GM23248 (cell line): ENCODE measurements at places on chromosomes 5 and 9. TPM values are rescaled to one million over a fixed set of nuclear protein-coding genes. Genes with fewer than 3 reads are reported as not detected.

The SAXO1 gene
- total RNA-seq, result not detected in 2 replicates

The CDX1 gene
- total RNA-seq, result not detected in 2 replicates

The ABCA1 gene
- 15.9 and 20.7 TPM in 2 replicates for total RNA-seq

The IFNA2 gene
- not detected in 2 replicates for total RNA-seq

The SHOC1 gene
- total RNA-seq, result not detected in 2 replicates

The RANBP17 gene
- total RNA-seq, result 3.8 and 5.6 TPM in 2 replicates

The OR1J2 gene
- 0.22 TPM in 1 of 2 replicates, not detected in the other for total RNA-seq

The ZNF483 gene
- 0.25 and 0.32 TPM in 2 replicates for total RNA-seq

The SLC28A3 gene
- total RNA-seq, result 0.32 TPM in 1 of 2 replicates, not detected in the other

The SPATA6L gene
- total RNA-seq, result 0.65 and 1.0 TPM in 2 replicates

The SLC6A18 gene
- not detected in 2 replicates for total RNA-seq

The C1QTNF3 gene
- 0.11 and 0.38 TPM in 2 replicates for total RNA-seq

The LIFR gene
- total RNA-seq, result 6.9 and 16.4 TPM in 2 replicates

The IFNA14 gene
- total RNA-seq, result not detected in 2 replicates

The BARHL1 gene
- total RNA-seq, result not detected in 2 replicates

The PTGDS gene
- not detected in 2 replicates for total RNA-seq

The HSD17B3 gene
- not detected in 2 replicates for total RNA-seq

The NMUR2 gene
- total RNA-seq, result not detected in 2 replicates

The UCK1 gene
- 22.0 and 31.3 TPM in 2 replicates for total RNA-seq

The GNG10 gene
- 110 and 116 TPM in 2 replicates for total RNA-seq

The KLHL3 gene
- 0.51 and 1.3 TPM in 2 replicates for total RNA-seq

The PDGFRB gene
- 189 and 205 TPM in 2 replicates for total RNA-seq

The MYOZ3 gene
- 0.13 and 0.32 TPM in 2 replicates for total RNA-seq

The C6 gene
- total RNA-seq, result not detected in 2 replicates

The GPR151 gene
- total RNA-seq, result not detected in 2 replicates

The HAVCR1 gene
- not detected in 2 replicates for total RNA-seq

The FRMD3 gene
- total RNA-seq, result 0.13 and 0.32 TPM in 2 replicates
